ENCODE measurements at places on chromosomes 1 and 21. TPM values are rescaled to one million over a fixed set of nuclear protein-coding genes. Genes with fewer than 3 reads are reported as not detected.

RPS8 gene
- total RNA-seq: 2,465 TPM

KIF14 gene
- total RNA-seq: 9.3 TPM

PLPP3 gene
- 0.24 TPM for total RNA-seq

ZBTB40 gene
- 29.5 TPM for total RNA-seq

GRCh38 chr1:36343651-36344394 is 20.4 kb upstream of the EVA1B start:
- no peak for DNase-seq

DNA sequence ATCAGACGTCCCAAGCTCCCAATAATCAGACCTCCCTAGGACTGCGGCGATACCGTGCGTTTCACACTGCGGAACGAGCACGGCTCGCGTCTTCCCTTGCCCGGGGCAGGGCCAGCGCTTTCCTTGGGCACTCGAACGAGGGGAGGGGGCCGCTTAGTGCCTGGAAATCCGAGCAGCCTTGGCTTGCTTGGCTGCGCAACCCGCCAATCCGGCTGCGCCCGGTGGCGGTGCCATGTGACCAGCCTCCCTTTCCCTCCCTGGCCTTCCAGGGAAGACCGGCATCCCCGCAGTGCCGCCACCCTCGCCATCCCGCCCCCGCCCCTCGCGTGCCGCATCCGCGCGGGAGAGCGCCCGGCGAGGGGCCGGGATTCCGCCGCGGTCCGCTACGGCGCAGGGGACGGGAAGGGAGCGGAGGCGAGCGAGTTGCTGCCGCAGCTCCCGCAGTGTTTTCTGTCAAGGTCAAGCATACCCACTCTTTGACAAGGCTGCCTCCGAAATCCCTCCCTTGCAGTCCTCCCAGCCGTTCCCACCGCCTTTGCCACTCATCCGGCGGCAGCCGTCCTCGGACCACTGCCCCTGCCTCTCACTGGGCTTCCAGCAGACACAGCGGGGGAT is 8.3 kb upstream of the RNF19B start:
- no peak for DNase-seq

GRCh38 chr1:178639326-178639725 is 85.7 kb upstream of the RALGPS2 start:
- DNase-seq: no peak

- no peak for DNase-seq
Measured at GRCh38 chr1:166202546-166202945, 35.7 kb upstream of the FAM78B start.

GRCh38 chr1:27298632-27299384 is 23.2 kb upstream of the TMEM222 start:
- DNase-seq: no peak

DNA sequence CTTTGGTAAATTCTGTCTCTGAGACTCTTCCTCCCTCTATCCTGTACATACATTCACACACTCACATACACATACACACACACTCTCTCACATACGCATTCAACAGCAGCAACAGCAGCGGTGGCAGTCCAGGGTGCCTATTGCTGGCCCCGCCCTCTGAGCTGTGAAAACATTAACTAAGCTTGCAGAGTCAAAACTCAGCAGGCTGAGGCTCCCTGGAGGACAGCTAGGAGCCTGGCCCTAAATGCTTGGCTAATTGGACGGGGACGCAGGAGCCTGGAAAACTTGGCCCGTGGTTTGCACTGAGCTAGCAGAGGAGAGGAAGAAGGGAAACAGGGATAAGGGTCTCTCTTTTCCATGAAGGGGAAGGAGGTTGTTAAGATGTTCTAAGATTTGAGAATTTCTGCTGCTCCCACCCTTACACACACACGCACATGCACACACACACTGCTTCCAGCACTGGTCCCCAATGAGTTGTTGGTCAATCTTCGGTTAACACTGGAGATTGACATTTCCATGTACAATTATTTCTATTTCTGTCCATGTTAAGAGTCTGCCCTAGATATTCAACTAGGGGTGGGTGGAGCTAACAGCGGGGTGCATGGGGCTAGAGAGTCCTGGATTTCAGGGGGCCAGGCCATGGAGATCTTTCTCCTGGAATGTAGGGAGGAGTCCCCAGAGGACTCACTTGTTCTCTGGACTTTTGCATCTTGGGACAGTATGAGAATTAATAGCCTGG is 94.2 kb downstream of the PLXNA2 start:
- no peak for DNase-seq

DNA sequence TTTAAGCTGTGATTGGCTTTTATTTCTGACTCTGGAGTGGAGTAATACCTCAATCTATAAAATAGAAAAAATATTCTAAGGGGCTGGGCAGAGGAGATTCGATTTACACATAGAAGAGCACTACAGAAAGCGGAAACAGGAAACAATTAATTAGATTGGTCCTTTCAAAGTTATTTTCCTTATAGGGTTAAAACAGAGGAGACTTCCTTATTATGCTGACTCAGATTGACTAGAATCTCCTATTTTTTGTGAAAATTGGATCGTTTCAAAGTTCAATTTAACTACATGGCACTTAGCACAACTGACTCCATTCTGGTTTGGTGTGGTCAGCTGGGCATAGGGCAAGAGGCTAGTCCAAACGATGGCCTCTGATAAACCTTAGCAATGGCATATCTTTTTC is 48.3 kb upstream of the NCAM2 start:
- no peak for DNase-seq

DNA sequence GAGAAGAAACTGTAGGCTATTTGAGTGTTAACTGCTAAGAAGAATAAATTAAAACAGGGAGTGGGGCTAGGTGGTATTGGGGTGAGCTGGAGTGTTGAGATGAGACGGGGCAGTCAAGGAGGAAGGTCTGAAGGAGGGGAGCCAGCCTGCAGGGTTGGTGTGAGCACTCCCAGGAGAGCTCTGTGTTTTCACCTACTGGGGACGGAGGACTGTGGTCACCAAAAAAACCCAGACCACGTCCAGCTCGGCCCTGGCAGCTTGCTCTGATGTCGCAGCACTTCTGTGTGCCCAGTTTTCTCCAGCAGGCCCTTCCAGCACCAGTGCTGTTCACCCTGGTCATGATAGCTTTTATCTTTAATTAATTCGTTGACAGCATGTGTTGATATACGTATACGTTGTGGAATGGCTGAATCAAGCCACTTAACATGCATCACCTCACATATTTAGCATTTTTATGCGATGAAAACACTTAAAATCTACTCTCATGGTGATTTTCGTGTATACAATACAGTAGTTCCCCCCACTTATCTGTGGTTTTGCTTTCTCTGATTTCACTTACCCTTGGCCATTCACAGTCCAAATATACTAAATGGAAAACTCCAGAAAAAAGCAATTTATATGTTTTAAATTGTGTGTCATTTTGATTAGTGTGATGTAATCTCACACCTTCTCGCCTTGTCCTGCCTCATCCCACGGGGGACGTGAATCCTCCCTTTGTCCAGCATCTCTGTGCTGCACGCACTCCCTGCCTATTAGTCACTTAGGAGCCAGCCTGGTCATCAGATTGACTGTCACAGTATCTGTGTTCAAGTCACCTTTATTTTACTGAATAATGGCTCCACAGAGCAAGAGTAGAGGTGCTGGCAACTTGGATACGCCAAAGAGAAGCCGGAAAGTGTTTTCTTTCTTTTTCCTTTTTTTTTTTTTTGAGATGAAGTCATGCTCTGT is 12.3 kb downstream of the FAM3B start:
- DNase-seq: no peak

- no peak for DNase-seq
Measured at GRCh38 chr1:119541389-119541788, 34.4 kb downstream of the HSD3B1 start.

GRCh38 chr1:161198194-161198896 is 509 bp downstream of the ADAMTS4 start:
- no peak for DNase-seq

- DNase-seq: no peak
Measured at GRCh38 chr1:14873677-14874076, 275.2 kb downstream of the KAZN start.

DNA sequence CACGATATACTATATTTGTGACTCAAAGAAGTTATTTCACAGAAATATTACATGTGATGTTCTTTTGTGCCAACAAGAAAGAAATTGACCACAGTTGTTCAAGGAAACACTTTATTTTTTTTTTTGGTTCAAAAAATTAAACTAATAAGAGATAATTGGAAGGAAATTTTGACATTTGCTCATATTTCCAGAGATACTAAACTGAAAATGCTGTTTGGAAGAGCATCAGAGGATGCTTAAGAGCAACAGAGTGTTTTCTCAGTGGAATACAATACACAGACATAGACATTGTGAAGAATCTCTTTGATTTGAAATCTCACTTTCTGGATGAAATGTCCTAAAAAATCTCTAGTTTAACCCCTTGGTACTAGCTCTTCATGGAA is 760.4 kb upstream of the CXADR start:
- DNase-seq: no peak

DNA sequence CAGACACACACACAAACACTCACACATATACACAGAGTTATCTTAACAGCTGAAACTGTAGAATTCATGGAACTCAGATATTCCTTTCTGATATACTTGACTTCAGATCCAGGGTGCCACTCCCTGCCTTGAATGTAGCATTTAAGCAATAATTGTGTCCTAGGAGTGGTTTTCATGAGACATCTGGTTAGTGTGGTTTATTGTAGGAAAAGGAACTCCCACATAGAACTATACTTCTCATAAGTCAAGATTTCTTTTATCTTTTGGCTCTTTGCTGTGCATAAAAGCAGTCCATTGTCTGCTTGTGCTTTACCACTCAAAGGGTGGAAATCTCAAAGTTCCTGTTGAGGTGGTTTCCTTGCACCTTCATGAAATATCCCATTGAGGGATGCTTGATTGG is 272.6 kb upstream of the SGIP1 start:
- no peak for DNase-seq

DNA sequence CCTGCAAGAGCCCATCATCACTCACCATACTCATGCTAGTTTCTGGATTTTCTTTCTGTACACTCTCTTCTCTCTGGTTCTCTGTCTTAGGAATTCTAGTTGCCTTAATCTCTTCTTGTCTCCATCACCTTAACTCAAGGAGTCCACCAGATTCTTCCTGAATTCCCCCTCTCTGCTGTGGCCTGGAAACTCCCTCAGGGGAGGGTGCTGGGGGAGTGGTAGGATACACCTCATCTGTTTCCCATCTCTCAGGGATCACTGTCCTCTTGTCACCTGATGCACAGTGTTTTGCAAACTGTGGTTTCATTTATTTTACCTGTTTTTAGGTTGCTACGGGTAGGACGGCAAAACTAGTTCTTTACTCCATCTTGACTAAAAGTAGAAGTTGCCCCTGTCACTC is 6.6 kb upstream of the GNG12 start:
- DNase-seq: no peak

DNA sequence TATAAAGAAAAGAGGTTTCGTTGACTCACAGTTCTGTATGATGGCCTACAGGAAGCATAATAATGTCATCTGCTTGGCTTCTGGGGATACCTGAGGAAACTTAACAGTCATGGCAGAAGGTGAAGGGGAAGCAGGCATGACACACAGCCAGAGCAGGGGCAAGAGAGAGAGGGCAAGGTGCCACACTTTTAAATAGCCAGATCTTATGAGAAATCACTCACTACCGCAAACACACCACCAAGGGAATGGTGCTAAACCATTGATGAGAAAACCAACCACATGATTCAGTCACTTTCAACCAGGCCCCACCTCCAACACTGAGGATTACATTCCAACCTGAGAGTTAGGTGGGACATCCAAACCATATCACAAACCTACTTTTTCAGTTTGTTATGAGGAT is 245.9 kb upstream of the SGIP1 start:
- no peak for DNase-seq

DNA sequence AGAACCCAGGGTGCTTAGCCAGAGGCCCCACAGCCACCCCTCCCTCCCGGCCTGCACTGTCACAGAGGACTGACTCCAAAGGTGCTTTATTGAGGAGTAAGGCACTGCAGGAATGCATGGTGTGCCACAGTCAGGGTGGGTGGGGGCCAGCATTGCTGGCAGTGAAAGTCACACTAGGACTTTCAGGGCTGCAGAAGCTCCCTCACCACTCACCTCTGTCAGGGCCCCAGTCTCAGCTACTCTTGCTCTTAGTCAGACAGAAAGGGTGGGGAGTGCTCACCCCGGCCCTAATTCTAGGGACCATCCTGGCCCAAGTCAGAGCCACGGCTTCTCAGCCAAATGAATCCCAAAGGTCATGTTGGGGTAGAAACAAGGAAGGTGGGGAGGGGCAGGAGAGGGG is 19.4 kb downstream of the KNCN start:
- DNase-seq: no peak

DNA sequence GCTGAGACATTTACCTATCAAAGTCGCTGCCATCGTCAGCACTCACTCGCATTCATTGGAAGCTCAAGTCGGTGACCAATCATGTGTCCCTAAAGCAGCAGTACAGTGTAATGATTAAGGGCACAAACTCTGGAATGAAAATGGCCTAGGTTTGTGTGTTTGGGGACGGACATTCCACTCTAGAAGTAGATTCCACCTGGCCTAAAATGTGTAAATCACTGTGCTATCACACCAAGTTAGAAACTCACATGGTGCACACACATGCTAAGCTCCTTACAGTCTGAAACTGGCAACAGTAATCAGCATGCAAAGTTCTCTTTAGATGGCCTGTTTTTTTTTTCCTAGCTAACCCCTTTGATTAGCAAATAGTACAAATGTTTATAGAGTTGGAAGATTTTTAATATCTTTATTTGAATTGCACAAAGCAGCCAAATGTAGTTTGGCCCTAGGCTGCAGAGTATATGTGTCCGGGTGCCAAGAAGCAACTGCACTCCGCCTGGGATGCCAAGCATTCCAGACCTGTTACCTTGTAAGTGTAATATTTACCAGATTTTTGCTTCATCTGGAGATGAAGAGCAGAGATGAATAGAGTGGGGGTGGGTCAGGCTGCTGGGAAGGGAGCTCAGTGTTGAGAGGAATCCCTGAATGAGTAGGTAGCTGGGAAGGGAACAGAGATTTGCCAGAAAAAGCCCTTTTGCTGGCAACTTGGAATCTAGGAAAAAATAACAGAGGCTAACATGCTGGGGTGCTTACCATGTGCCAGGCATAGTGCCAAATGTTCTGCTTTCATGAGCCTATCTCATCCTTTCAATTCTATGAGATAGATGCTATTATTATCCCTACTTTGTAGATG is 35.2 kb downstream of the TGFB2 start:
- no peak for DNase-seq

DNA sequence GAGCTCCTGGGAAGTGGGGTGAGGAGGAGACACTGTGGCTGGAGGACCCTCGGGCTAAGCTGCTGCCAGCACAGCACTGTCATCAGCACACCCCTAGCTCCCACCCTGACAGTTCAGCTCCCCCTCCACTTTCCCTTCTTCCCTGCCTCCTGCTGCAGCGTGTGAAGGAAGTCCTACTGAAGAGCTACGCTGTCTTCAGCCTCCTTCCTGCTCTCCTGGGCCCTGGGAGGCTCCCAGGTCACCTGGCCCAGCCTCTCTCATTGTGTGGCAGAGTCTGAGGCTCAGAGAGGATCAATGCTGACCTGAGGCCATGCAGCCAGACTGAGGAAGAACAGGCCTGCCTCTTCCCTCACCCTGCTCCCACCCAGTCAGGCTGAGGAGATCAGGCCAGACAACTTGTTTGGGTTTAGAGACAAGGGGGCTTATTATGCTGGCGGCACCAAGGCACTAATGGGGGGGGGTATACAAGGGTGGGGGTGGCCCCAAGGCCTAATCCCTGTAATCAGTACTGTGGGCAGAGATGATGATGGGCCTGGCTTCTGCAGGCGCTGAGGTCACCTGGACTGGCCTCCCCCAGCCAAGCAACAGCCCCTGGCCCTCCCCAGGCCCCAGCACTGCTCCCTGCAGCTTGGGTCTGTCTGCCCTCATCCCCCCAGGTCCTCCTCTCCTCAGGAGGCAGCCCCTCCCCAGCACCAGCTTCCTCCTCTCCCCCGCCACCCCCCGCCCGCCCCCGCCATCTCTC is 9.1 kb downstream of the NES start:
- DNase-seq: no peak

- no peak for DNase-seq
Measured at GRCh38 chr1:235050911-235051360, 77.7 kb downstream of the TOMM20 start.
